Hippocampal formation (tissue), 2 donors: ENCODE measurements at places on chromosomes 5 and 9.

GRCh38 chr5:168798065-168799023 is 219.2 kb upstream of the PANK3 start:
- no peak for DNase-seq

- DNase-seq = no peak
Observed at GRCh38 chr5:16505140-16505891, 39.7 kb upstream of the ZNF622 start.

- DNase-seq = no peak
Observed at GRCh38 chr9:107239474-107239873, 43.6 kb upstream of the RAD23B start.

DNA sequence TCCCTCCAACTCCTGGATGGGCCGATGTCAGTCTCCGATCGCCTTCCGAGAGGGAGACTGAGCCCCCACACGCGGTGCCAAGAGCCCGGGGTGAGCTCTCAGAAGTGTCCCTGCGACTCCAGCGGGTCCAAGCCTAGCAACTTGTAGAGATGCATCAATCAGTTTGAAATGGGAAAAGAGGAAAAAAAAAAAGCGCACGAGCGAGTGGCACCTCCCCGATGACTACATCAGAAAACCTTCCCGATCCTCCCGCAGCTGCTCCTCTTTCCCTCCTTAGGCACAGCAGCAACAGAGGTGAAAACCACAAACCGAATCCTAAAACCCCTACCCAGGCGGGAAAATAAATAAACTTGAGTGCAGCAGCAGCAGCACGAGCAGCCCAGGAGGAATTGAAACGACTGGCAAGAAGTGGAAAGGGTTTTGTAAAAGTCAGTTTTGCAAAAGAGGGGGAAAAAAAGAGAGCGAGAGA is 1.0 kb upstream of the EFNA5 start:
- no peak for DNase-seq

- DNase-seq = no peak
Observed at GRCh38 chr5:178236126-178236525, 3.5 kb upstream of the PHYKPL start.

DNA sequence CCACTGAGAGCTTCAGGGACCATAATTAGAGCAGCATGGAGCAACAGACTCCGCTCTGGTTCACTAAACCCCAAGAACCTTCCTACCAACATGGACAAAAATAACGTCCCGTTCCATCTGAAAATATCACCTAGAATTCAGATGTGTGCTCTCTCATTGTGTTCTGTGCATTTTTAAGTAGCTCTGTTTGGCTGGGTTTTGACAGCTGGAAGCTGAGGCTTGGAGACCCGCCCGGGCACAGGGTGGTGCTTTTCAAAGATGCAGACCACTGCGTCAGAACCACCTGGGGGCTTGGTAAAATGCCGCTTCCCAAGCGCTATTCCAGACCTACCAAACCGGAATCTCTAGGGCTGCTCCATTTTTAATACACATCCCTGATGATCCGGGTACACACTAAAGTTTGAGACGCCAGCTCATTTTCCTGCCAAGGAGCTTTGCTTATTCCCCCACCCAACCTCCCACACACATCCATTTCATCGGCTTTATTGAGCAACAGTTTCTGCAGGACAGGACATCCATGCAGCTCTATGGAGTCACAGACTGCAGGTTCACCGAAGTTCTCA is 104.8 kb downstream of the GABBR2 start:
- peak; percentile 76 for DNase-seq

DNA sequence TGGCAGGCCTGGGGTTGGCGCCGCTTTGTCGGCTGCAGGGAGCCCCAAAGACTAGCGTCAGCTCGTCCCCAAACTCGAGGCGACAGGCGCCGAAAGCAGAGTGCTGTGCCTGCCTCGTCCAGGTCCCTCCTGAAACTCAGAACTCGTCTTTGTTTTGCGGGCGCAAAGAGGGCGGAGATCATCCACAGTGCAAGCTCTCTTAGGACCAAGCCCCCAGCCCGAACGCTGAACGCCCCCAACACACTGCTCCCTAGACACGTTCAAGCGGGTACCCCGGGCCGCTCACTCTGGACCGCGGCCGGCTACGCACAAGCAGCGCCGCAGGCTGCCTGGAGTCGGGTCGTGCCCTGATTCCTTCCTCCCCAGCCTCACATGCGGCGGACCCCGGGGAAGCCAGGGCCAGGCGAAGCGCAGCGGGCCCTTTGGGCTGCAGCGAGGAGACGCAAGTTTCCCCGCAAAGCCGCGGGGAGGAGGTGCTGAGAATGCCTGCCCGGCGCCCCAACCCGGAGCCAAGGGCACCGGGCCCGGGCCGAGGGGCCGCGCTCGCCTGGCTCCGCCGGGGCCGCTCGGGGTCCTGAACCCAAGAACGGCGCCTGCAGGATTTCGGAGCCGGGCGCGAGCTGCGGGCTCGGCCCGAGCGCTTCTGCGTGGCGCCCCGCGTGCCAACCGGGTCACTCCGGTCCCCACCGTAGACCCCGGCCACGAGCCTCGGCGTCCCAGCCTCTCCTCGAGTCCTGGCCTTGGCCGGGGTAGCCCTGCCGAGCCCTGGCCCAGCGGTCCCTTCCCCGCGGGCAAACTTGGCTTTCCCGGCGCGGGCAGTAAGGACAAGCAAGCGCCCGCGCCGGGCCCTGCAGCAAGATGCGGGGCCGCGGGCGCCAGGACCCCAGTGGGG is 738 bp downstream of the FSTL4 start:
- no peak for DNase-seq

- DNase-seq = no peak
Observed at GRCh38 chr5:135061001-135061400, 27.0 kb upstream of the PITX1 start.

DNA sequence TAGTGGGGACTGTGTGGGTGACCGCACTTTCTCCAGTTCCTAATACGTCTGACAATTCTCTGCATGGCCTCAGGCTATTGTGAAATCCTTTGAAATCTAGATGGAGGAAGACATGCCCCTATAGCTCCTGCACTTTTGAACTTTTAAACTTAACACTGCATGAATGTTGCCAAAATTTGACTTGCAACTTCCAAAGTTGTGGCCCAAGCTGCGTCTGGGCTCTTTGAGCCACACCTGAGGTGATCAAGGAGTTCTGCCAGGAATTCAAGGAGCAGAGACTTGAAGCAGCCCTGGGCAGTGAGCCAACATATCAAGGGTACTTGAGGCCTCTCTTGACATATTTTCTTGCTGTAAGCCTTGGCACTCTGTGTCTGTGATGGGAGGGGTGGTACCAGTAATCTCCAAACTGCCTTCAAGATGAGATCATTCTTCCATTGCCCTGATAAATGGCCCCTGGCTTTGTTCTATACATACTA is 1336.1 kb upstream of the CDH9 start:
- DNase-seq = no peak

GRCh38 chr9:87554171-87554910 is 56.7 kb downstream of the DAPK1 start:
- no peak for DNase-seq

GRCh38 chr5:165502893-165503691 is 1997.7 kb downstream of the MAT2B start:
- no peak for DNase-seq

DNA sequence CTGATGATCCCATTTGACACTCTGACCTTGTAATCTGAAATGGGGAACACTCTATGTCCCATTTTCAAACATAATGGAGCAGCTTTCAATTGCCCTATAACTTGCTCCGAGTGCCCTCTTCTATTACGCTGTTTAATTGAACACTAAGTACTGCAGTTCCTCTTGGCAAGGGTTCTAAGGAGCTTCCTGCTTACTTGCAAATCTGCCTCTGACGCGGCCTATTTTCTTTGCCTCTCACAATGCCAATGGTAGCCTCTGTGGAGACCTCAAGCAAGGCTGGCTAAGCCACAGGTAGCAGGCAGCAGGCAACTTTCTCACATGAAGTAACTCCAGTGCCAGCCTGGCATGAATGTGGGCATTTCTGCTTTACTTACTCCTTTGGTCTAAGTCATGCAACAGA is 443.4 kb upstream of the TRPC7 start:
- no peak for DNase-seq

DNA sequence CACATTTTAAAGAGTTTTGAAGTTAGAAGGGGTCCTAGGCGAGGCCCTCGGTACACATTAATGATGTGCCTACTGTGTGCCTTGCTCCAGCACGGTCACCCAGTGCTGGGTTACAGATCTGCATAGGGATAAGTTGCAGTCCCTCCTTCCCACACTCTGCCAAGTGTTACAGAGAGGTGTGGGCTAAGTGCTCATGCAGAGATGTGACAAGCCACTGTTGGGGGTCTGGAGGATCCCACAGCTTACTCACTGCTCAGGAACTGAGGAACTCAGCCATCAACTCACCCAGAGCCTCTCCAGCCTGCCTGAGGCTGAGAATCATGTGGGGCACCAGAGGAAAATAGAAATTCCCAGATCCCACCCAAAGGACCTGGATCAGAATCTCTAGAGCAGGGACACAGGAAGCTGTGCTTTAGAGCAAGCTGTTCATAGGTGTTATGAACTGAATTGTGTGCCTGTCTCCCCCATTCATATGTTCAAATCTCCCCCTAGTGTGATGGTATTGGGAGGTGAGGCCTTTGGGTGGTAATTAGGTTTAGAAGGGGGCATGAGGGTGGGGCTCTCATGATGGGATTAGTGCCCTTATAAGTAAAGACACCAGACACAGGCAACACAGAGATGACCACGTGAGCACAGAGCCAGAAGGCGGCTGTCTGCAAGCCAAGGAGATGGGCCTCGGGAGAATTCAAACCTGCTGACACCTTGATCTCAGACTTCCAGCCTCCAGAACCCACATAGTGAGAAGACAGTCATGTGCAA is 164.1 kb downstream of the HSD17B3 start:
- no peak for DNase-seq

DNA sequence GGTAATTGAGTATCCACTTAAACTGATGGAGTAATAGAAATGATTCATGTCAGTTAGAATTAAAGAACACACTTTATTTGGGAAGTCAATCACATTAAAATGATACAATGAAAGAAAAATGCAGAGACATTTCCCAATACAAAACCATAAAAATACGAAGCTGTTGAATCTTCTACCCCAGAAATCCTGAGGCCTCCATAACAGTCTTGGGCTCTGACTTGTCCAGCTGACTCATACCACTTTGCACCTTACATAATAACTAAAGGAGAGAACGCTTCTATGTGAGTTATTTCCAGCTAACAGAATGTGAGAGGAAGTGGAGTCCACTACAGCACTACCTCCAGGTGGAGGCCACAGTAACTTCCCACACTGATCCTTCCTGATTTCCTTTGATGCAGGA is 305.0 kb downstream of the MRPS30 start:
- no peak for DNase-seq

DNA sequence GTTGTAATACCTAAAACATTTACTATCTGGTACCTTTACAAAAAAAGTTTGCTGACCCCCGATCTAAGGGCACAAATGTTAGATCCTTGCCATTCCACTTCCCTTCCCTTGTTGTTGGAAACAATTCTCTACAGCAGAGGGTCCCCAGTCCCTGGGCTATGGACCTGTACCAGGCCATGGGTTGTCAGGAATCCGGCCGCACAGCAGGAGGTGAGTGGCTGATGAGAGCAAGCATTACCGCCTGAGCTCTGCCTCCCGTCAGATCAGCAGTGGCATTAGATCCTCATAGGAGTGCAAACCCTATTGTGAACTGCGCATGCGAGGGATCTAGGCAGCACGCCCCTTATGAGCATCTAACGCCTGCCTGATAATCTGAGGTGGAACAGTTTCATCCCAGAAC is 248.5 kb downstream of the AP3B1 start:
- DNase-seq = no peak

GRCh38 chr9:112552229-112553056 is 65.8 kb downstream of the KIAA1958 start:
- no peak for DNase-seq

DNA sequence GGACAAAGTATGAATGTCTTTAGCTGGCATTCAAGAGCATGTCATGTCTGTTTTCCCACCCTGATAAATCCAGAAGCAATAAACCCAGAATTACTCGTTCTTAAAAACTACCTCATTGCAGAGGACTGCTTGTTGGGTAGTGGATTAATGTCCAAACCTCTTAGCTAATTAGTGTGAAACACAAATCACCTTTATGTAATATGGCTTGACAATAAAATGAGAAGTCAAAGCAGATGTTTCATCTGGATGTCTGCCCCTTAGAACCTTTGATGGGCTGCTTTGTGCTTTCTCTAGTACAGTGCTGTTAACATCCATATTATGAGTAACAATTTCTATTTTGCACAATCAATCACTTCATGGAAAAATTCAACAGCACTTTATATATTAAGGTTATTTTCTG is 149.1 kb upstream of the TUT7 start:
- no peak for DNase-seq

DNA sequence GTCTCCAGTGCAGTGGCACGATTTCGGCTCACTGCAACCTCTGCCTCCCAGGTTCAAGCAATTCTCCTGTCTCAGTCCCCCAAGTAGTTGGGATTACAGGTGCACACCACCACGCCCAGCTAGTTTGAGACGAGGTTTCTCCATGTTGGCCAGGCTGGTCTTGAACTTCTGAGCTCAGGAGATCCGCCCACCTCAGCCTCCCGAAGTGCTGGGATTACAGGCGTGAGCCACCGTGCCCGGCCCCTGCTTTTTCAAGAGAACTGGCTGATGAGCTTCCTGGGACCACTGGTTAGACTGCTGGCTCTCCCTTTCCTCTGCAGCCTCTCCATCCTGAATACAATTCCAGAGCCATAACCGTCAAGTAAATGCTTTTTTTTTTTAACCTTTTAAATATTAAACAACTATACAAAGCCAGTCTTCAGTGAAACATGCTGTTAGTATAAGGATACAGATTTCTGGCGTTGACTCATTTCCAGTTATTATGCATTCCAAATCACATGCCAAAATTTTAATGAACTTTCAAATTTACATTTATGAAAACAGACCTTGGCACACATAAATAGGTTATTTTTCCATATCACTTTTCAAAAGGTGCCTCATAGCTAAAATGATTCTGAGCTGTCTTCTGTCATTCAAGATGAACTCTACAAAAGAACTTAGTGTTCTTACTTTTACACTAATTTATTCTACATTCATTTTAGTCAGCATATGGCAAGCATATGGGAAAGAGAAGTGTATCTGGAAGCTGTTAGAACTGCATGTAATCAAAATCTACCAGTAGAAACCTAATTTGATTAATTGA is 116.0 kb downstream of the MLLT3 start:
- no peak for DNase-seq

GRCh38 chr9:69090140-69090750 is 54.7 kb downstream of the FXN start:
- DNase-seq = no peak

- no peak for DNase-seq
Observed at GRCh38 chr9:18976221-18976708, 56.7 kb downstream of the SAXO1 start.
